GM04504 (cell line): ENCODE measurements at places on chromosomes 11 and 22.
A peak's percentile ranks its signal among the peaks of the same experiment; 100 is the strongest.

DNA sequence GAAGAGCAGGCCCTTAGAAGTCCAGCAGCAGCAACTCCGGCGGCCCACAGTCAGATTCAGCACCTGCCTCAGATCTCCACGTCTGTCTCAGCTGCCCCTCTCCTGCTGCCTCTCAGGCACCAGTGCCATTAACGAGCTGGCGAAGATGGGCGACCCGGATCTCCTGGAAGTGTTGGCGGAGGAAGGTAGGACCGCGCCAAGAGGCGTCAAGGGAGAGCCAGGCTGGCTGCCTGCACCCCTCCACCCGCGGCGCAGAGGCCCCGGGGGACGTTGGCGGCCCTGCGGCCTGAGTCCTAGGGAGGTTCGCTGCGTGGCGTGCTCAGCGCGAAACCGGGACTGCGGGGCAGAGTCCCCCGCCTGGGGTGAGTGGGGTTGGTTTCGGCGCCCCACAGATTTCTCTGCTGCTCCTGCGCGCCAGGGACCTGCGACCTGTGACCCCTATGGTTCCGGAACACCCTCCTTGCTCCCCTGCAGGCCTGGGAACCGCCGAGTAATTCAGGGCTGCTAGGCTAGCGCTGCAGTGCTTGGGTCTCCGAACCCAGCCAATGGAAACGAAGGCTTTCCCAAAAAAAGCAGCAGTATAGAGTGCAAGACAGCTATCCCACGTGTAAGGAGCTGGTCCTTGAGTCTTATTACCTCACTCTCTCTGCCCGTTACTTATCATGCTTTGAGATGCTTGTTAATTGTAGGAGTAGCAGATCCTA, 615 bp downstream of the ANO5 start:
- no peak for DNase-seq

- peak; percentile 92 for DNase-seq
Observed at GRCh38 chr22:29621761-29622526, 18.5 kb downstream of the NF2 start.

GRCh38 chr22:37996515-37997246, 12.3 kb upstream of the SOX10 start:
- no peak for DNase-seq

DNA sequence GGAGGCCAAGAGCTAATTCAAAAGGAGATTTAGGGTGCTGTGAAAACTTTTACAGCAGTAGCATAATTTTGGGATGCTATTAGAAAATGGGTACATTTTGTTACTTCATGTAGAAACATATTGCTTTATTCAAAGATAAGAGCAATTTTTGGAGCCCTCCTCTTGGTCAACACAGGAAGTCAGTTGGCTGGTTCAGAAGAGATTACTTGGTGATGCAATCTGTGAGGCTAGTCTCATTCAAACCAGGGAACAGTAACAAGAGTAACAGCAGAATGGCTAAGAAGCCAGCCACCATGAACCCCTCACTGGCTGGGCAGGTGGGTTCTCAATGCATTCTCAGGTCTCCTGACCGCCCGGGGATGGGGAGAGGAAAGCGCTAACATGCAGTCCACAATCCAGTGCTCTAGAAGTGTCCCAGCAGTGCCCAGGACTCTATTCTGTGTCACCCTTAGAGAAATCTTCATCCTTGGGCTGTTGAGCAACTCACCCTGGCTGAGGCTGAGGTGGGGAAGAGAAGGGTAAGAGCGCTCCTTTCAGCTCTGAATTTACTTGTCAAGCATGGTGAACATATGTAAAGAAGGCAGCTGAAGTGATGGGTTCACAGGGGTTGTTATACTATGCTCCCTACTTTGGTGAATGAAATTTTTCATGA, 262.2 kb upstream of the UBASH3B start:
- no peak for DNase-seq

GRCh38 chr11:70262951-70263350, 7.5 kb upstream of the PPFIA1 start:
- DNase-seq = no peak

- no peak for DNase-seq
Observed at GRCh38 chr22:45268167-45268957, 16.4 kb upstream of the UPK3A start.

DNA sequence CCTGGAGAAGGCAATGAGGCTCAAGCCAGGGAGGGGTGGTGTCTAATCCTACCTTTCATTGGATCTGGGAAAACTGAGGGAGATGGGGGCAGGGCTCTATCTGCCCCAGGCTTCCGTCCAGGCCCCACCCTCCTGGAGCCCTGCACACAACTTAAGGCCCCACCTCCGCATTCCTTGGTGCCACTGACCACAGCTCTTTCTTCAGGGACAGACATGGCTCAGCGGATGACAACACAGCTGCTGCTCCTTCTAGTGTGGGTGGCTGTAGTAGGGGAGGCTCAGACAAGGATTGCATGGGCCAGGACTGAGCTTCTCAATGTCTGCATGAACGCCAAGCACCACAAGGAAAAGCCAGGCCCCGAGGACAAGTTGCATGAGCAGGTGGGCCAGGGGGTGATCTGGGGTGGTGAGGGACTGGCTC, at the start of gene FOLR1:
Gene FOLR1, plus strand, starts transcription at position 180 of the 421 bp plus-strand sequence. Its CDS starts 34 bp downstream, at position 214.
- DNase-seq = no peak

- no peak for DNase-seq
Observed at GRCh38 chr11:76612226-76612625, 58.3 kb downstream of the LRRC32 start.

DNA sequence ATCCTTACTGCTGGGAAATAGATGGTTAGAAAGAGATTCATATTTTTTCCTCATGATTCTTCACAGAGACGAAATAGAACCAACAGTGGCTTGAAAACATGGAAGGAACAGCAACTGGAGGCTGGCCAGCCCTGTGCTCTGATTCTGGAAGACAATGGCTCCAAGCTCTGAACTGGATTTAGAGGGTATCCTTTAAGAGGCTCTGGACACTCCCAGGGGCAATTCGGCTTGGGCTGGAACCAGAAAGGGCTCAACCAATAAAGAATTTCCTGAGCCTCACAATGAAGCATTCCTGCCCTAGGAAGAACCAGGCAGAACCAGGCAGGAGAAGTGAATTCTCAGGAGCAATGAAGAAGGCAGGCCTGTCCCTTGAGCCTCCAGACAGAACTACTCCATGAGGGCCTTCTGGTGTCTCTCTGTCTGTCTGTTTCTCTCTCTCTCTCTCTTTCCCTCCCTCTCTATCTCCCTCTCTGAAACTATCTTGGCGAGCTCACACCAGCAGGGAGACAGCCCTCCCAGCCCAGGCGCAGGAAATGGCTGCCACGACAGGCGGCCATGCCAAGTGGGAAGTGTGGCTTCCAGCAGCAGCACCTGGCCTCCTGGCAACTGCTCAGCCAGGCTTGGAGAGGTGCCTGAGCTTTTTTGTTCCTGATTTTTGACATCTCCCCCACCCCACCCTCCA, 93.3 kb downstream of the RCN1 start:
- no peak for DNase-seq

GRCh38 chr11:105137286-105137685, 2.3 kb downstream of the CARD18 start:
- no peak for DNase-seq

DNA sequence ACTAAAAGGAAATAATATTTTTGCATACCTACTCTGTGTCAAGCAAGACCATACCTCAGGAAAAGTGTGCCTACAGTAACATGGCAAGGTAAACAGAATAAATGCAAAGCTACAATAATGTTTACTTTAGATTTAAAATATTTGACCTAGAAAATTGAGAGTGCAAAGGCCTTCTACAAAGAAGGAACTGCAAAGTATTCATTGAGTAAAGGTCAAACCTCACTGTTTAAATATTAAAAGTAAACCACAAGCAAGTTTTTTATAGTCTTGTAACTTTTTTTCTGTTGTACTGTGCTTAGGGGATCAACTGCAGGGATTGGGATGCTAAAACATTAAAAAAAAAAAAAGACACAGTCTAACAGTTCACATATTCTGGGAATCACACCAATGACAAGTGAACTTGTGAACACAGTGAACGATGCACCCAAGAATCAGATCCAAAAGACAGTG, 48.8 kb downstream of the CWF19L2 start:
- no peak for DNase-seq

- no peak for DNase-seq
Observed at GRCh38 chr11:2912498-2912897, 16.7 kb downstream of the PHLDA2 start.

DNA sequence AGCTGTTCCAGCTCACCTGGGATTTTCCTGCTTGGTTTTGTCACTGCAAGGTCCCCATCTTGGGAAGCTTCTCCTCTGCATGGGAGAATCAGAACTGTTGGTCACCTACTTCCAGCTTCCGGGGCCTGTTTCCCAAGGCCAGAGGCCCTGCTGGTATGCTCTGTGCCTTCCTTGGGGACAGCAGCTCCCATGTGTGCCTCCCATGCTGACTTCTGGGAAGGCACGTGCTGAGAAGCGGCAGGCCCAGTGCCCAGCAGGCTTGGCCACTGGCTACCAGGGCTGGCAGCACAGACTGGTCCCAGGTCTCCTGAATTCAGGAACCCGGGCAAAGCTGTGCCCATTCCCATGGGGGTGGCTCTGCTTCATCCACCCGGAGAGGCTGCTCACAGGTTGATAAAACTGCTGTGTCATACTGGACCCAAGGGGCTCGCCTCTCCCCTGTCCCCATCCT, 33.8 kb downstream of the MYEOV start:
- DNase-seq = no peak

DNA sequence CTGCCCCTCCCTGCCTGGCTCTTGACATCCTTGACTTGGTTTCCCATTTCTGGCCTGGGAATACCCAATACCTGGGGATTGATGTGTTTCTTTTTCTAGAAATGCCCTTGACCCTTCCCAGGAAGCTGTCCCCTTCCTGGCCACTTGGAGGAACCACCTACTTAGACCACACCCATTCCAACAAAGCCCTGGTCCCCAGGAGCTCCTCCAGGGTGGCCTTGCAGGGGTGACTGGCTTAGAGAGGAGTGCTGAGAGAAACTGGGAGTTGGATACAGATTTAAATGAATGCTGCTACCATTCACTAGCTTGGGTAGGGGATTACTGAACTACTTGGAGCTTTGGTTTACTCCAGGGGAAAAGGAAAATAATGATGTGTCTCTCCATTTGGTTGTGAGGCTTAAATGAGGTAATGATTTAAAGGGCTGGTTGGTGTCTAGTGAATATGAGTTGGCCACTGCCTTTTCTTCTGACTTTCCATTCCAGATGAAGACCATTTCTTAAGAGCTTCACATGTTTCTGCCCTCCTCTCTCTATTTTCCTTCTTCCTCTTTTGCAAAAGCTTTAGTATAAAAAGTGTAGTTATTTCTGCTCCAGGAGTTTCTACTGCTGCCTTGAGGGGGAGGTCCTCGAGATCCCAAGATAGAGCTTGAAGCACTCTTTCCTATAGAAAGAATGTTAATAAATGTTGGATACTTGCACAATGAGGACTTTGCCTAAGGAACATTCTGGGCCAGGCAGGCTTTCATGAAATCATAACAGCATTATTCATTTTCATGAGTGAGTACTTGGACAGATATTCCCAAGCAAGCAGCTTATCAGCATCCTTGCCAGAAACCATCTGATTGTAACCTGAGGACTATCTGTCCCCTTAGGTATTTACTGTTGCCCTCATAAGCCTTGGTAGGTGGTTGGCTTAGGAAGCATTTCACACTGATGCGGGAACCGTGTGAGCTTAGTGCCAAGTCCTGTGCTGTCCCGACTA, 22.4 kb downstream of the PANX1 start:
- DNase-seq = no peak

DNA sequence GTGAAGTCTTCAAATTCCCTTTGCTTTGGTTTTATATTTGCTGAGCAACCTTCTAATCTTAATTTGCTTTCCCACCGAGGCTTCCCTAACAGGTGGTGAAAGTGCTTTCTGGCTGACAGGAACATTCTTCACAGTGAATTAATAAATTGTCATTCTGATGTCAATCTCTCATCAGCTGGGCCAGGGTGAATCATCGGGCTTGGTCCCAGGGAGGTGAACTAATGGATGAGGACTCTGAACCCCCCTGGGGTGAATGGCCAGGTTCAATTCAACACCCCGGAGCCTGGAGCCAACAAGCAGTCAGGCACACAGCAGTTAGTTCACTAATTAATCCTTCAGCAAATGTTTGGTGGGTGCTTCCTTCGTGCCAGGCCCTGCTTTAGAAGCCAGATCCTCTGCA, 155.4 kb upstream of the PDGFD start:
- DNase-seq = no peak

- no peak for DNase-seq
Observed at GRCh38 chr11:26696330-26696729, 25.5 kb downstream of the SLC5A12 start.

DNA sequence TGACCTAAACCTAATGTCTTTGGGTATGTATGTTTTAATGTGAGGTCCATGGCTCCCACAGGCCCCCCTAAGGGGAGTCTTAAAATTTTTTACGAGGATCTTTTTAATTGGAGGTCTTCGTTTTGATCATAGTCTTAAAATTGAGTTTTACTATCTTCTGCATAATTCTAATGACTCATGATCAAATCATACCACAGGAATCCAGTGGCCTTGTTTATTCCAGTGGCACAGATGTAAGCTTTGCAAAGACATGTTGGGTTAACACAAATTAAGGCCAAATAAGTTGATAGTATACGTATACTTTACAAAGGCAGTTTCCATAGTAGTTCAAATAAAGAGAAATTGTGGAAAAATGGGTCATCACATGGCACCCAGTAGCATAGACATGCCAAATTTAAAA, 33.9 kb upstream of the FJX1 start:
- DNase-seq = peak; percentile 36

DNA sequence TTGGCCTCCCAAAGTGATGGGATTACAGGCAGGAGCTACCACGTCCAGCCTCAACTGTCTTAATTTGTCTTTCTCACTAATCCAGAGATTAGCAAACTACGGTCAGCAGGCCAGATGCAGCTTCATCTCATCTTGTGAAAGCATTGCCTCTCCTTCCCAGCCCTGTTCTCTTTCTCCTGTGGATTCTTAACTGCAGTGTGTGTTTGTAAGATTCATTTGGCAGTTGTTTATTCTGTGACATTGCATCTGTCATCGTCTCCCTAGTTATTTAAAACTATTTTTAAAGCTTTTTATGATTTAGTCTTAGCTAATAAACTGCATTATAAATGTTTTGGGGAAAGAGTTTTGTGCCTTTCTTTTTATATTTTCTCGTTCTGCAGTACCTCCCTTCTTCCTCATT, 29.2 kb downstream of the RNF169 start:
- no peak for DNase-seq

- no peak for DNase-seq
Observed at GRCh38 chr11:66593303-66593635, 284 bp downstream of the CCS start.

DNA sequence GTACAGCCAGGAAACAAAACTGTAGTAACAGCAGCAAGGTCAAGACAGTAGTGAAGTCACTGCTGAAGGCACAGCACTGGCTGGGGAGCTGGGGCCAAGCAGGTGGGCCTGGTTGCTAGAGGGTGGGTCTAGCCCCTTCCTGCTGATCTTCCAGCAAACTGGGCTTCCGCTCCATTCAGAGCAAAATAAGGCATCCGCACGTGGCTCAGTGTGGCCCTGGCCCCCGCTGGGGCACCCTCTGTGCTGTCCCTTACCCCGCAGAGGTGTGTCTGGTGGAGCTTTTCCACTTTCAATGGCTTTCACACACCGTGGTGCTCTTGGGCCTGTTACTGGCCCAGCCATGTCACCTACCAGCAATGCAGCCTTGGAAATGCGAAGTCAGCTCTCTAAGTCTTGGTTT, 162.4 kb upstream of the B3GAT1 start:
- no peak for DNase-seq
